ENCODE measurements at places on chromosomes 3 and 15.

DNA sequence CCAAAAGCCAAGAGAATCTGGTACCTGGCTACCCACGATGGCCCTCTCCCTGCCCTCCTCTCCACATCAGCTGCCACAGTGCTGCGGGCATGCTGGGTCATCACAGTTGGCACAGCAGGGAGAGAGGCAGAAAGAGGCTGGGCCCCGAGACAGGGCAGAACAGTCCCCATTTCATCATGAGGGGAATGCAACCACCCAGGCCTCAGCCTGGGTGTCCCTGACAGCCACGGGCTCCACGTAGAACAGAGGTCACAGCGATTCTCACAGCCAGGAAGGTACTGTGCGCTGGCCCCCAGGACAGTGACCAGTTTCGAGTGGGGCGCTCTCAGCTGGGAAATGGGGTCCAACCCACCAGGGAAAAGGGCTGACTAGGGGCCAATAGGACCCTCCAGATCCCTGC lies 6.3 kb downstream of the LIPC start:
- DNase-seq = no peak

DNA sequence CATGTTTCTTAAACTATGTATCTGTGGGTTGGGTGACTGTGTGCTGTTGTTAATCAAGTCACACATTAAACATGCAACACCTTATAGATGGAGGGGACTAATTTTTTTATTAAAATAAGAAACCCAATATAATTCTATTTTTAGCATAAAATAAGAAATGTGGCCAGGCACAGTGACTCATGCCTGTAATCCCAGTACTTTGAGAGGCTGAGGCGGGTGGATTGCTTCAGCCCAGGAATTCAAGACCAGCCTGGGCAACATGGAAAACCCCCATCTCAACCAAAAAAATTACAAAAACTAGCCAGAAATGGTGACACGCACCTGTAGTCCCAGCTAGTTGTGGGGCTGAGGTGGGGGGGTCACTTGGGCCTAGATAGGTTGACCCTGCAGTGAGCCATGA lies 1021.0 kb downstream of the EPHA3 start:
- DNase-seq = no peak

DNA sequence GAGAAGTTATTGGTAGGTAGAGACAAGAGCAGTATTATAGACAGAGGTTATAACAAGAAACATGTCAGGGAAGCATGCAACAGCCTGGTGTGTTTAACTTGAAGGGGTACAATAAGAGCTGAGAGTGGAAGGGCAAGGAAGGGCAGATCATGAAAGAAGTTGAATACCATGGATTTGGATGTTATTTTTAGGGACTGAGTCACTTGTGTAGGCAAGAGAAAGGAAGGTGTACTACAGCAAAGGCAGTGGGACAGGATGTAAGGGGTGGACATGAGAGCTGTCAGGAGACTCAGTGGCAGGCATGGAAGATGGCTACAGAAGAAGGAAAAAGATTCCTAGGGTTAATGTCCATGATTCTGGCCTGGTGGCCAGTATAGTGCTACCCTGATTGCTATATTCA lies 66.4 kb downstream of the TFG start:
- no peak for DNase-seq

DNA sequence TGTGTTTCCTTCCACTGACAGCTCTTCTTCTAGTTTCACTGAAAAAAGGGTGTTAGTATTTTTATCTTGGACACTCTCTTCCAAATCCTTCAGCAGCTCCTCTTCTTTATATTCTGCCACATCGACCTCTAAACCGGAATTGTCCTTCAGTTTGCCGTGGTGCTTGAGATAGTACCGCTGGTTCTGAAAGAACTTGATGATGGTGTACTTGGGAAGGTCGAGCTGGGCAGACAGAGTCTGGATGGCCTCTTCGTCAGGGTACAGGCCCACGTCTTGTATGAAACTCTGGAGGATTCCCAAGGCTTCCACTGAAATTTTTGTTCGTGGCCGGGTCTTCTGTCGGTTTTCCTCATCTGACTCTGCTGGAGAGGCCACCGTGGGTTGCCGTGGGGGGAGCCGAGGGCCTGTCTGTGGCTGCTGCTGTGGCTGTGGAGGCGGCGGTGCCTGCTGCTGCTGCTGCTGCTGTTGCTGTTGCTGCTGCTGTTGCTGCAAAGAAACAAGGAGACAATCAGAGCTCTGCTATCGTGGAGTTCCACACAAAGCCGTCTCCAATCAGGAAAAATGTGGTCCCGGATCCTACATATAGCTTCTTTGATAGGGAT lies 75.8 kb downstream of the SATB1 start:
- no peak for DNase-seq

DNA sequence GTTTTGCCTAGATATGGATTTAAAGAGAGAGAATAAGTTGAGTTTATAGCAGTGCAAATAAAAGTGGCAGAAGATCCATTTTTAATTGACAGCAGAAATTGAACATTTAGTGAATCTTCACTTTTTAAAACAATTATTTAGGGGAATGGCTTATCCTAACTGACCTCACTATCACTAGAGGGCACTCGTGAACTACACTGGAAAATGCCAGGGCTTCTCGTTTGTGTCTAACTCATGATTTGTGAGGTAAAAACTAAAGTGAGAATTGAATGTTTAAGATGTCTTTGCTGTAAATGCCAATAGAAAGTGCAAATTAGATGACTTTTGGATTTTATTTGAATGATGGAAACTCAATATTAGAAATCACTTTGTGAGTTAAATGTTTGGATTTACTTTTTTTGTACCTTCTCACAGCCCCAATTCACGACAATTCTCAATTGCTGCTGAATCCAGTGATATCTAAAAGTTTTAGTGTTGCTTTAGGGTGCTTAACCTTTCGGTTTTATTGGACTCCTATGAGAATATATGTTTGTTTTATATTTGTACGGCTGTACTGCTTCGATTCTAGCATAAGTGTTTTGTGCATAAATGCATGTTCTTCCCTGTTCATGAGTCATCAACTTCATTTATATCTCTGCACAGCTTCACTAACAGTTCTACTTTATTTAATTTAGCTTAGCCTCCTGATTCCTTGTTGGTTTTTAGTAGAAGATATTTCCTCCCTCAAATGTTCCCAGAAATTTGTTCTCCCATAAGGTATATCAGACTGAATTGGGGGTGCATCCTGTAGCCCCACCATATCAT lies 462.1 kb downstream of the MFSD1 start:
- peak; percentile 15 for DNase-seq

DNA sequence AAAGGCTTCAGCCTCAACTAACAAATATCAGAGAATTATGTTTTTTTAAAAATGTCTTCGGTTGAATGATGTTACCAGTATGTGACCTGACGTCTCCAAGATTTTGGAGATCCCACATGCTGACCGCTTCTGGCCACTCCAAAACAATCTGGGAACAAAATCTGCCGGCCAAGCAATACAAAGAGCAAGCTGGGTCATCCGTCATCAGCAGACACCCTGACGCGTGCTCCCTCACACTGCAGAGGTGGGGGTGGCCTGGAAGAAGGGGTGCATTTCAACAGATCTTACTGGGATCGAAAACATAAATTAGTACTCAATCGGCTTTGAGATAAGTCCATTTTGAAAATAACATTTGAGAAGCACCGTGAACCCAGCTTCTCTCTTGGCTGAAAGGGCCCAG lies 33.6 kb downstream of the HES1 start:
- DNase-seq = no peak

GRCh38 chr3:127746400-127747057 lies 73.8 kb downstream of the ABTB1 start:
- DNase-seq = no peak

GRCh38 chr3:123202451-123202850 lies 708 bp downstream of the SEC22A start:
- DNase-seq = peak; percentile 41

- DNase-seq = no peak
These were observed 11.1 kb downstream of the TRANK1 start for GRCh38 chr3:36933540-36934296.

- no peak for DNase-seq
These were observed 48.2 kb upstream of the TEX264 start for GRCh38 chr3:51622868-51623267.

DNA sequence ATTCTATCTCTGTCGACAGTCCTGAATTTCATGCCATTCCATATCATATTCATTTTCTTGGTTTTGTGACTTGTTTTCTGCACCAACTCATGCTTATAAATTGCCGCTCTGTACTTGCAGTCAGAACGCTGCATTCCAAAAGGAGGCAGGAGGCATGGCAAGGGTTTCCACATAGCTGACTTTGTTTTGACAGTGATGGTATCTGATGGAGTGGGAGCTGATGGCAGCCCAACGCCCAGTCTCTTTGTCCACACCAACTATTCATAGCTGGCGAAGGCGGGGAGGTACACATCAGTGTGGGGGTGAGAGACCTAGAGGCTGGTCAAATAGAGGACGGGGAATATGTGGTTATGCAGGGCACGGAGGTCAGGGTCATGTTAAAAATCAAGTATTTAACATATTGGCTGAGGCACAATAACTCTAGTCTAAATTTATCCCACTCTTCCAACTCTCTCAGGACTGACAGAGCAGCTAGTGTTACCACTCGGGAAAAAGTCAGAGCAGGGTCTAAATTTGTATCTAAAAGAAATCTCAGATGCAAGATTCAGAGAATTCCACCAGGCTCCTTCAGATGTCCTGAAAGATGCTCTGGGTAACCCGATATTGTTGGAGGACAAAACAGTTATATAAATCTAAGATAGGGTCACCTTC lies 67.8 kb upstream of the ATP13A3 start:
- no peak for DNase-seq

DNA sequence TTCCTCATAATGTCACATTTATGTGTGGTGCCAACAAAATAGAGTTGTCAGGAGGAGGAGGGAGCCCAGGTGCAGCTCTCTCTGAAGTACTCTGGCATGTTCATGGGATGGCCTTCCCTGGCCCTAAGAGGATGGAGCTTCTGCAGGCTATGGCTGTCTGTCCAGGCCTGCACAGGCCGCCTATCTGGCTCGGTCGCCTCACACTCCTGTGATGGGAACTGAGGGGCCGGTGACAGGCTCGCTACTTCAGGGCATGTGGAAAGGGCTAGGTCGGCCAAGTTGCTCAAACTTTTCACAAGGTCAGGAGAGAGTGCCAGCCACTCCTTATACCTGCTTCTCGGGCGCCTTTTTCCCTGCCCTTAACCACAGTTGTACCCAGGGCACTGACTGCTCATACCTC lies 51.1 kb downstream of the SOX14 start:
- DNase-seq = no peak

- peak; percentile 92 for DNase-seq
These were observed at the start of gene ABHD17C for GRCh38 chr15:80695099-80695910. Gene ABHD17C, plus strand, starts transcription at chr15:80695310. Its CDS starts 120 bp downstream, at chr15:80695430.

- no peak for DNase-seq
These were observed 32.4 kb upstream of the SETMAR start for GRCh38 chr3:4270720-4271119.

GRCh38 chr3:36959821-36960220 lies 15.0 kb upstream of the TRANK1 start:
- no peak for DNase-seq

DNA sequence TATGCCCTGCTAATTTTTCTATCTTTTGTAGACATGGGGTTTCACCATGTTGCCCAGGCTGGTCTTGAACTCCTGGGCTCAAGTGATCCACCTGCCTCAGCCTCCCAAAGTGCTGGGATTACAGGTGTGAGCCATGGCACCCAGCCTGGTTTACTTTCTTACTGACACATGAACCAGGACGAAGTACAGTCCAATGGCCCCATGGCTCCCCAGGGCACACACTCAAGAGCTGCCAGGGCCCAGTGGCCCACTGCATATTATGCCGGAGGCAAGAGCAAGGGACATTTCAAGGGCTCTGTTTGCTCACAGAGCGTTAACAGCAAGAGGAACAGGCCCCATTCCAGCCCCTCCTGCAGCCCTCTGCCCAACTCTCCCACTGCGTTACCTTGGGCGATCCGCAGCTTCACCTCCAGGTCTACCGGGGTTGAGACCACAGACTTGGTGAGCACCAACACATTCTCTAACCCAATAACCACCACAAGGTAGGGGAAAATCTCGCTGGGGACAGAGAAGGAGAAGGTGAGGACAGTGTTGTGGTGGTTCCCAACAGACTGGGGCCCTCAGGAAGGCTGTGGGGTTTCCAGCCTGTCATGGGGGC lies 42.8 kb downstream of the PTPN23 start:
- no peak for DNase-seq

DNA sequence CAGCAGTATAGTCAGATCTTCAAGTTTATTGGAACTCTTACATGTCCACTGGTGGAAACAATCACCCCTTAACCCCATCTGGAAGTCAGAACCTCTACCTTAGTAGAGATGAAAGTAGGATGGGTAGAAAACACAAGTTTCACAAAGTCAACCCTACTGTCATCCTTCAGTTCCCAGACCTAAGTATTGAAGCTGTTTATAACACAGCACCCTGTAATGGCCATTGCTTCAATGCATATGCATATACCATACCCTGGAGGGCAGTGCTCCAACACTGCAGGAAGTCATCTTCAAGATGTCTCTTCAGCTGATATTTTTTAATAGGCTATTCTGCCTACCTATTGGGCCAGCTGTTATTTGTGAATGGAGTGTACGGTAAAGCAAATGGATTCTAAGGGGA lies 241.3 kb downstream of the UBE2E2 start:
- DNase-seq = no peak

- no peak for DNase-seq
These were observed 14.9 kb downstream of the TMEM43 start for GRCh38 chr3:14139771-14140170.
